ENCODE measurements at places on chromosomes 7 and 10.
A peak's percentile ranks its signal among the peaks of the same experiment; 100 is the strongest.

- DNase-seq, result no peak
Observed at GRCh38 chr7:93307131-93307660, 75.0 kb downstream of the VPS50 start.

DNA sequence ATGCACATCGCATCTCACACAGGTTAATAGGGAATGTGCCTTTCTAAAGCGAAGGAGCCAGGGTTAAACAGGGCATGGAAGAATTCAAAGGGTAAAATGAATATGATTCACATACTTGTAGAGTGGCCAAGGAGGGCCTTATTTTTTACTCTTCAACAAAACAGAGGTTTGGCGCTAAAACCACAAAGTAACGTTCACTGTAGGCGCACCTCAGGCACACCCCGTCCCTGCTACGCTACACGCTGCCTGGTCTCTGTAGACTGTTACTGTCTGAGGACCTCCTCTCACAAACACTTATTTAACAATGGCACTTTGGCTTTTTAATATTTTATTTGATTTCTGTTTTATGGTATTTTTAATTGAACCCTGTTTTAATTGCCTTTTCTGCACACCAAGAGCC is 462.1 kb upstream of the GALNT17 start:
- no peak for DNase-seq

DNA sequence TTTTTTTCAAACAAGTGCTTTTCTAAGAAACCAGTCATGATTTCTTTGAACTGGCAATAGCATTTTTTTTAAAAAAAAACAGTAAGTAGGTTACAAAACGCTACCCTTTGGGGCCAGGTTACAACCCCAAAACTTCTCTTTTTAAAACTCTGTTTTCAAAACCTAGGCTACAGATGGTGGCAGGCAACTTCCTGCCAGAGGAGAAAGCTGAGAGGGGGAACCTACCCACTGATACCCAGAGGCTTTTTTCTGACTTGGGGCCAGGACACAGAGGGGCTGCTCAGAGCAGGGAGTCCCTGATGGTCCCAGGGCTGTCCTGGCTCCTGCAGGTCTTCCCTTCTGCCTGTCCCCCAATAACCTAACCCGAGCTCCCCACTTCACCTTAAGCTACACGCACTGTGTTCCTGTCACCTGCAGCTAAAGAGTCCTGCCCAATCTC is 6.9 kb downstream of the STN1 start:
- DNase-seq, result no peak

- DNase-seq, result no peak
Observed at GRCh38 chr10:30823651-30824050, 194.1 kb upstream of the LYZL2 start.

DNA sequence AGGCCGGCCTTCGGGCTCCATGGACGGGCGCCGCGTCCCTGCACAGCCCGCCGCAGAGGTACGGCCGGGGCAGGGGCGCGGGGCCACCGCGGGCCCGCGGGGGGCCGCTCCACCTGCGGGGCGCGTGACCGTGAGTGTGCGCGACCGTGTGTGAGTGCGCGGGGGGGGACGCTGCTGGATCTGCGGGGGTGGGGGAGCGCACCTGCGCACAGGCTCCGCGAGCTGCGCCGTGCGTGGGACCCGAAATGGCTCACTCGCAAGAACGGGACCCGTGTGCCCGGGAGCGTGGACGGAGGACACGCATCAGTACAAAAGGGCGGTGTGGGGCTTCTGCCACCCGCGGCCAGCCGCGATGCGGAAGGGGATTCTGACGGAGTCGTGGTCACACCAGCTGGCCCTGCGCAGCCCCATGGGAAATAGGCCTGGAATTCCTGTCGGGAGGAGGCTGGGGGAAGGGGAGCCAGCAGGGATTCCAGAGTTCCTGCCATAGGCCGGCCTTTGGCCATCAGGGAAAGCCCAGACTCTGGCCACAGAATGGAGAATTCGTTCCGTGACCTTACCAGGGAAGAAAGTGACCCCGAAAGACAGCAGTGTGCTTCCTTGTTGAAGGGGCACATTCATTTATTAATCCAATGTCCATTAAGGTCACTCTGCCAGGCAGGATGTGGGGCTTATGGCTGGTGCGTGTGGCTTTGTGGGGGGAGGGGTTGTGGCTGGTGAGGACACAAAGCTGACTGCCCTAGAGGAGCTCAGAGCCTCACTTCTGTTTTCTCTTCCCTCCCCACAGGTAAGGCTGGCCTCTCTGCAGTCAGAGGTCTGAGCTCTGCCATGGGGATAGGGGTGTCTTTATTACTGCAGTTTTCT is 494 bp downstream of the REPIN1 start:
- peak; percentile 87 for DNase-seq

Measured in brain (organoid and tissue), 16 donors.